Fibroblast of the aortic adventitia (primary cell): ENCODE measurements at places on chromosomes 5 and 9. TPM values are rescaled to one million over a fixed set of nuclear protein-coding genes. Genes with fewer than 3 reads are reported as not detected.

Gene FABP6
- 1.5 TPM in 1 of 2 replicates, not detected in the other for total RNA-seq

Gene PCDHGA3
- total RNA-seq = 1.1 and 4.4 TPM in 2 replicates

Gene TAF11L6
- total RNA-seq = not detected in 2 replicates

Gene PTGER4
- 0.57 and 12.0 TPM in 2 replicates for total RNA-seq

Gene ANKRD18B
- total RNA-seq = 1.9 TPM in 1 of 2 replicates, not detected in the other
